ENCODE measurements at places on chromosomes 6 and 20. TPM values are rescaled to one million over a fixed set of nuclear protein-coding genes. Genes with fewer than 3 reads are reported as not detected.

The LY6G6F gene
- total RNA-seq = not detected

The TRMT6 gene
- total RNA-seq = 10.3 TPM

The TRIM31 gene
- total RNA-seq = not detected

The FAM217A gene
- total RNA-seq = not detected

The TRIM10 gene
- total RNA-seq = not detected

The PCED1A gene
- 34.2 TPM for total RNA-seq

The SEL1L2 gene
- total RNA-seq = not detected

The TFEB gene
- total RNA-seq = 6.2 TPM

The CLPSL1 gene
- total RNA-seq = not detected

The TRAPPC3L gene
- total RNA-seq = not detected

The MAS1 gene
- total RNA-seq = 0.05 TPM
